ENCODE measurements at places on chromosomes 12 and 14.

DNA sequence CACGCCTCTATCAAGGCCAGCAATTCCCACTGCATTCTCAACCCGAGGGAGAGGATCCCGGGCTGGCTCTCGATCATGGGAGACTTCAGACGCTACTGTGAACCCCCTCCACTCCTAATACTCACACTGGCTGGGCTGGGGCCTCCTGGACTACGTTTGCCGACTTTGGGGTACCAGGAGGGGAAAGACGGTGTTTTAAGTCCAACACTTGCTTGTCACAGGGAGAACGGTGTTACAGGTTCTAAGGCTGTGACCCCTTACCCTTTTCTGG is 463 bp downstream of the NACA start:
- no peak for DNase-seq

DNA sequence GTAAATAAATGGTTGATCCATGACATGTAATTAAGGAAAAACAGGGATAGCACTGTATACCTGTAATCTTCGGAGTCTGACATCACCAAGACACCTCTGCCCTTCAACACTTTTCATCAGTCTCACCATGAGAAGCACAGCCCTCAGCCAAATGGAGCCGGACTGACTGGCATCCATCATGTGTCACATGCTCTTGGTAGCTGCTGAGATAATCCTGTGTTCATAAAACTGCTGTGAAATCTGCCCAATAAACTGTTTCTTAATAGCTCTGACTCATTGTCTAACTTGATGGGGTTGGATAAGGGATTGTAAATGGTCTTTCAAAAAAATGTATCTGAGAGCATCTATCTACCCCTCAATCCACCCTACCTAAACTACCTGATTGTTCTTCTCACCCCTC is 33.6 kb downstream of the KCNH5 start:
- no peak for DNase-seq

- DNase-seq, result no peak
Observed at GRCh38 chr14:76154539-76155126, 2.9 kb downstream of the GPATCH2L start.

GRCh38 chr12:108146035-108146893 is 17.2 kb downstream of the WSCD2 start:
- DNase-seq, result no peak

GRCh38 chr14:69741055-69741454 is 25.9 kb upstream of the SRSF5 start:
- DNase-seq, result no peak

- no peak for DNase-seq
Observed at GRCh38 chr12:114655934-114656749, 27.8 kb downstream of the TBX3 start.

DNA sequence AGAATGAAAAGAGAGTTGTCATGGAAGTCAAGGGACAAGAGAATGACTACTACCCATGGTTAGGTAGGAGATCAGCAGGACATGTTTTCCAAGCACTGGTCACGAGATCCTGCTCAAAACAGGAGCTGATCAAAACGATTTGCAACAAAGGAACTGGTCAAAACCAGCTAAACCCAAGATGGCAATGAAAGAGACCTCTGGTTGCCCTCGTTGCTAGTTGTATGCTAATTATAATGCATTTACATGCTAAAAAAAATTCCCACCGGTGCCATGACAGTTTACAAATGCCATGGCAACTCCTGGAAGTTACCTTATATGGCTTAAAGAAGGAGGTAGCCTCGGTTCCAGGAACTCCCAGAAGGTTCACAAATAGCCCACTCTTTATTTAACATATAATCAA is 95.0 kb upstream of the OTX2 start:
- DNase-seq, result no peak

DNA sequence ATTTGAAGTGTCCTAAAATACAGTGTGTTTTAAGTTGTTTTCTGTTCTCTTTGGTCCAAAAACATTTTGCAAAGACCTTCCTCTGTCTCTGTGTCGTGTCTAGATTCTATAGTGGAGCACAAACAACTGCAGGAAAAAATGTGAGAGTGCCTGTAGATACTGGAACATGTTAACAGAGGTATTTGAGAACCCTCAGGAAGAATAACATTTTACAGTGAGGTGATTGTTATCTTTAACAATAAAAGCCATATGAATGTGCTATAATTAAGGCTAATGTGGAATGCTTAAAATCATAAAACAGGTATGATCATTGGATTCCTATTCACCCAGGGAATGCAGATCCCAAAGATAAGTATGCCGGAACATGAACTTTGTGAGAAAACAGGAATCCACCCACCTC is 98.0 kb downstream of the SAMD4A start:
- no peak for DNase-seq

All from glomerular endothelial cell (primary cell).